ENCODE measurements at places on chromosomes 5 and 9.

GRCh38 chr5:127529904-127530682, 12.7 kb downstream of the PRRC1 start:
- H3K27me3 ChIP-seq = no peaks in the 10 kb centered on the region
- H3K36me3 ChIP-seq = peaks cover 55% of the 10 kb centered on the region
- H3K4me1 ChIP-seq = no peaks in the 10 kb centered on the region
- H3K4me3 ChIP-seq = no peak overlapping the region
- no peak for DNase-seq
- no peak overlapping the region for H3K27ac ChIP-seq

- no peaks in the 10 kb centered on the region for H3K4me1 ChIP-seq
- no peak overlapping the region for H3K27ac ChIP-seq
- no peaks in the 10 kb centered on the region for H3K27me3 ChIP-seq
- H3K36me3 ChIP-seq = no peaks in the 10 kb centered on the region
Observed at GRCh38 chr5:129541648-129542251, 81.7 kb downstream of the ADAMTS19 start.

GRCh38 chr5:53482717-53483638, 2.5 kb downstream of the FST start:
- H3K4me3 ChIP-seq = no peak overlapping the region
- H3K27me3 ChIP-seq = peaks cover 13% of the 10 kb centered on the region
- DNase-seq = no peak

- no peak for DNase-seq
- no peaks in the 10 kb centered on the region for H3K4me1 ChIP-seq
- no peak overlapping the region for H3K4me3 ChIP-seq
Observed at GRCh38 chr9:98917746-98918487, 25.8 kb upstream of the COL15A1 start.
